Right renal cortex interstitium (tissue), 3 donors: ENCODE measurements at places on chromosomes 12 and 14.

DNA sequence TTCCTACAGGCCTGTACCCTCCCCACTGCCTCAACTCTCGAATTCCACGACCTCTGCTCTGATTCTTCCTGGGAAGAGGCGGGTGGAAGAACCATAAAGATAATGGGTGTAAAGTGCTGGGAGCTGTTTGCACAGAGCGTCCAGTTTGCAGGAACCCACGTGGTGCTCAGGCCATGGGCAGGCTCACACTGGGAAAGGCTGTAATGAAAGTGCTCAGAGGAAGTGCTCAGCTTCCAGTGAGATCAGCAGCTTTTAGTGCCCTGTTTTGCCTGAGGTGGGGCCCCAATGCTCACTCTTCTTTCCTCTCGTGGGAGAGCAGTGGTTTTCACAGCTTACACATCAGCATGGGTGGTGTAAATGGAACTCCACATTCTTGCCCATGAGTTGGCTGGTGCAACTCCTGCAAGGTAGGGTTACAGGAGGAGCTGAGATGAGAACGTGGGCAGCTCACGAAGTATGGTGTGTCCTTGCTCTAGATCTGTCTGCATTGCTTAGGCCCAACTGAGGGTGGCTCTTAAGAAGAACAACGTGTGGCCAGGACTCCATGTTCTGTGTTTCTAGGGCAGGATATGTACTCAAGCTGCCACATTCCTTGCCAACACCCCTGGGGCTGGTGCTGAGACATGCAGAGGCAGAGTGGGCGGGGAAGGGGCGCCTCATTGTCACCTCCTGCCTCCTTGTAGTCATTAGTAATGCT lies 2.9 kb downstream of the TMEM63C start:
- DNase-seq = no peak

DNA sequence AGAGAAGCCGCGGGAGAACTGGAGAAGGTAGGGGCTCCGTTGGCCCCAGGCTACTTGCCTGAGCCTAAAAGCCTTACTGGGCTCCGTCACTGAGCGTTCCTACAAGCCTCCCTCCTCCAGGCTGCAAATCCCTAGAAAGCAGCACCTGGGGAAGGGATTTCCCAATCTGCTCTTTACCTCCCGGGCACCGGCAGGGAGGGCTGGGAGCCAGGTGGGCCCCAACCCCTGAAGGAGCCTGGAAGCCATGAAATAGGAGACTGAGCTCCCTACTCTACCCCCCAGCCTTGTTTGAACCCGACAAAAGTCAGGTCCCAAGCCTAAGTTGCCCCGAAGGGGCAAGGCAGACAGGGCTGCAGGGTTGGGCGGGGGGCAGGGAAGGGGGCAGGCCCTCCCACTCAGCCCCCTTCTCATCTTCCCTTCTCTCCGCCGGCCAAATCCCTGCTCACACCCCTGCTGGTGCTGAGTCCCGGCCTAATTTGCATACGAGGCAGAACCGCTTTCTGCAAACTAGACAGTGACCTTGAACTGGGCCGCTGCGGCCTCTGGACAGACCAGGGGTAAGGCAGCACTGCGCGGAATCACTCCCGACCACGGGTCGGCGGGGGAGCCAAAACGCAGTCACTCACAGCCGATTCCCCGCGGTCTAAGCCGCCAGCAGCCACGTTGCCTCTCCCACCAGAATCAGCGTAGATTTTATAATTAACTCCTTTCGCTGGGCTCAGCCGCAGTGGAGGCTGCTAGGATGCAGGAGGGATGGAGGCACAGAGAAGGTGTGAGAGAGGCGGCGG lies 3.7 kb upstream of the HOXC12 start:
- no peak for DNase-seq

DNA sequence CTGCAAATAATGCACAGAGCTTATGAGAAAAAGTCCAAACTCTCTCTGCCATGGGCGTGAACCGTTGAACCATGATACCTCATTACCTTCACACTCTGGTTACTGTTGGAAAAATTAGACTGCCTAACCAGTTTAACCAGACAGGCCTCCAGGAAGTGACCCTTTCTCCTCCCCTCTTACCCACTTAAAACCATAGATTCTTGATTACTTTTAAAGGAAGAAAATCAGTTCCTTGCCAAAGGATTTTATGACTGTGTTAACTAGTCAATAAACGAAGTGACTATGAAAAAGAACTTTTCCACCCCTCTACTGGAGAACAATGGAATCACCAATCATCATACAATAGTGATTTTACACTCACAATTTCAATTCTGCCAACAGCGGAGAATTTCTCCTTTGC lies 254.0 kb upstream of the ATP2B1 start:
- DNase-seq = no peak

GRCh38 chr14:74670726-74671411 lies 42.0 kb downstream of the AREL1 start:
- no peak for DNase-seq

- no peak for DNase-seq
Measured at GRCh38 chr12:55700255-55701018, 7.3 kb downstream of the ITGA7 start.
